NCI-H2171 (cell line): ENCODE measurements at places on chromosomes 2 and 18.

GRCh38 chr2:127219171-127220070, 678 bp downstream of the CYP27C1 start:
- DNase-seq, result peak; percentile 25

DNA sequence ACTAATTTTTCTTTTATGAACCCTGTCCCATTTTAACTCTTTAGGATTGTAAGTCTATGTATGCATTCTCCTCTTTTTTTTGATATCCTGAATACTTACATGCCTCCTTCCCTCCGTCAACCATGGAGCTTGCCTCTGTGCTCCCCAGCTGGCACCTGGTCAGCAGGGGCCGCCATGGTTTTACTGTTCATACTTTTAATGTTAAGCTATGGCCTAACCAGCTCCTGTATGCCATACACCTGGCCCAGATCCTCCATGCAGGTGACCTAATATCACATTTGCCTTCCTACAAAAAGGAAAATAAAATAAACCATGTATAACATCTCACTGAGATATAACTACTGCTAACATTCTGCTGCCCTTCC, 283.1 kb upstream of the TRIB2 start:
- no peak for DNase-seq

- no peak for DNase-seq
These were observed 37.9 kb downstream of the SS18 start for GRCh38 chr18:26052505-26052904.

GRCh38 chr18:31230495-31230894, 67.8 kb upstream of the DSC1 start:
- DNase-seq, result no peak

- no peak for DNase-seq
These were observed 140.5 kb downstream of the LRP2 start for GRCh38 chr2:169221745-169222369.

DNA sequence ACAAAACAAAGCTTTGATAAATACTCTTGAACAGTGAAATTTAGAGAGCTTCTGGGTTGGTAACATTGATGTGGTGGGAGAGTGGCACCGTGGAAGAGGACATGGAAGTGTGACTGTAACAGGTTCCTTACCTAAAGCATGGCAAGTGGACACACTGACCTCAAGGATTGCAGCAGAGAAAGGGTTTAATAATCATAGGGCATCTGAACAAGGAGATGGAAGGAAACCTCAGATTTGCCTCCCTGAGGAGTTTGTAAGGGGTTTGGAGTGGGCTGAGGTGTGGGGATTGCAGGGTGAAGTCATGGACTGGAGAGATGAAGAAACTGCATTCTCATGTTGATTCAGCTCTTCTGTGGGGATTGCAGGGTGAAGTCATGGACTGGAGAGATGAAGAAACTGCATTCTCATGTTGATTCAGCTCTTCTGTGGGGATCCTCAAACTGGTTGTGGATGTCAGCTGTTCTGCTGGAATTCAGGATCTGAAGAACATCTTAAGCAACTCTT, 83.8 kb upstream of the TLK1 start:
- no peak for DNase-seq

DNA sequence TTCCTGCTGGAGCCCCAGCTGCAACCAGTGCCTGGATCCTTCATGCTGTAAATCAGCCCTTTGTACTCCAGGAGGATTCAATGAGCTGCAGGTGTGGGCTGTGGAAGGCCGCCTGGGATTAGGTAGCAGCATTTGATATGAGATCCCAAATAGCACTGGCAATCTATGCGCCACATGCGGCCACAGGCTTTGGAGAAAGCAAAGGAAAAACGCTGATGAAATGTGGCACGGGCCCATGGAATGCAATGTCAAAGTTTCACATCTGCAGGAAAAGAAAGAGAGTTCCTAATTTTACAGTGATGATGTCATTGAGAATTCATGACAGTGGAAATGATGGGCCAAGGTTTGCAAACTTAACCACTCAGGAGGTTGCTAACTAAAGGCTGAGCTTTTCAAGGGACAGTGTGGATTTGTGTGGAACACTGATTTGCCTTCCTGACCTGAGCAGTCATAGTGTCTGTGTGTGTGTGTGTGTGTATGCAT, 216.4 kb upstream of the OSR1 start:
- no peak for DNase-seq

DNA sequence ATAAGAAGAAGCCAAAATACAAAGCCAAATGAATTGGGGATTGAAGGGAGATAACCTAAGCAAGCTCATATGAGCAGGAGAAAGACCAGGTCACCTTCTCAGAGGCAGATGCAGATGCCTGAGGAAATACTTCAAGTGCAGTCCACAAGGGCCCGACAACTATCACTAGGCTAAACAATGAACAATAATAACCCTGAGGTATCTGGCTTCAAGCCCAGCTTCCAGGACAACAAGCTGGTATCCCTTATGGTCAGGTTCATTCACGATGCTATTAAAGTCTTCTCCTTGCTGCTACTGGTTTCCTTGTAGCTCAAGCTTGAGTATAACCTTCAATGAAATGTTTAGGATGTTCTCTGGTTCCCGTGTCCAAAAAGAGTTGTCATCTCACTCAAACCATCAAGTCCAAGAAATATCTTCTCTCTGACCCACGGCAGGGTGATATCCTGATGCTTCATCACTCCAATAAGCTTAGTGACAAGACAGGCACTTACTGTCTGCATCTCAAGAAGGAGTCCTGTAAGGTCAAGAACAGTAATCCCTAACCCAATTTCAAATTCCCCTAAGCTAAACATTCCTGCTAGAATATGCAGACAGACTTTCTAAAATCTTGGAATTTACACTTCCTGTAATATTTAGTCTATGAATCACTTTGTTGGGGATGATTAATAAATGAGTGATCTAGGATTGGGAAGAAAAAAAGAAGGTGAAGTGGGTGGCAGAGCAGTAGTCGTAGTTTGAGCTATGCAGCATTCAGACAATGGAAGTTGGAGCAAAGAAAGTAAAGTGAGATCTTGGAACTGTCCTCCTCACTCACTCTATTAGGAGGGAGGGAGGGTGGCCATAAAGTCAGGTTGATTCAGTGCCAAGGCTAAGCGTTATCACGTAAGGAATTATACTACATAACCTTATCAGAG, 33.1 kb downstream of the CHN1 start:
- no peak for DNase-seq

GRCh38 chr2:141557329-141558095, 573.3 kb downstream of the LRP1B start:
- no peak for DNase-seq

DNA sequence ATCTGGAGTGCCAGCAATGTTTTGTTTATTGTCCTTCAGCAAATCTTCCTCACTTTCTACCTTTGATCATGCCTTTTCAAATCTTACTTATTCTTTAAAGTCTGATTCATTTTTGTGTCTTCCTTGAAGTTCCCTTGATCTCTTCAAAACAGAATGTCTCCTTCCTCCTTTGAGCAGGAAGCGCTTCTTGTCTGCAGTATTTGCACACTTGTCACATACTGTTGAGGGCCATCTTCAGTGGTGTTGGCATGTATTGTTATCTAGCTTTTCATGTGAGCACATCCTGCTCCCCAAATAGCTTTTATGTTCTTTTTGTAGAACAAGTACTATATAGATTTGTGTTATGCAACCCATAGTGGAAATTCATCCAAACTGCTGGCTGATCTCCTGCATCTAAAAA, 5.9 kb upstream of the CERS6 start:
- no peak for DNase-seq

GRCh38 chr2:181264441-181264840, 192.7 kb upstream of the ITGA4 start:
- DNase-seq, result no peak

DNA sequence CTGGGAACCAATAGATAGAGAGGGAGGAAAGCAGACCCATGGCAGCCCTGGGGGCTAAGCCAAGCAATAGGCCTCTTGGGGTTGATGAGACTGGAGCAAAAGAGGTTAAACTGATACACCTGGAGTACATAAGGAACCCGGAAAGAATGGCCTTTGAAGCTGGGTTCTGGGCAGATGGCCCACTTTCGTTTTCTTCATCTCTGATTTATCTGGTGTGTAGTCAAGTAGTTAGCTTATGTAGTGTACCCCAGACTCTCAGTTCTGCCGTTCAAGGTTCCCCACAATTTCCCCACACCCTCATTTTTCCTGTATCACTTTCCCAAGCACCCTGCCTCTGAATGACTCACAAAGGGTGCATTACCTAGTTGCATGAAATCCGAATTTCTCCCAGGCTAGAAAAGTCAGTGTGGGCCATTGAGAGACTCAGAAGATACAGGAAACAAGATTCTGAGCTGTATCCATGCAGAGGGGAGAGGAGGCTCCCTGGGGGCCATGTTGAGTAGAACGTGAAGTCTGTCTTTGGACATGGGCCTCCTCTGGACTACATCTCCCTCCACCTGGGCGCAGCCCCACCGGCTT, 235.0 kb downstream of the LOXHD1 start:
- DNase-seq, result no peak

GRCh38 chr18:3605954-3606443, 156.0 kb downstream of the TGIF1 start:
- DNase-seq, result no peak

DNA sequence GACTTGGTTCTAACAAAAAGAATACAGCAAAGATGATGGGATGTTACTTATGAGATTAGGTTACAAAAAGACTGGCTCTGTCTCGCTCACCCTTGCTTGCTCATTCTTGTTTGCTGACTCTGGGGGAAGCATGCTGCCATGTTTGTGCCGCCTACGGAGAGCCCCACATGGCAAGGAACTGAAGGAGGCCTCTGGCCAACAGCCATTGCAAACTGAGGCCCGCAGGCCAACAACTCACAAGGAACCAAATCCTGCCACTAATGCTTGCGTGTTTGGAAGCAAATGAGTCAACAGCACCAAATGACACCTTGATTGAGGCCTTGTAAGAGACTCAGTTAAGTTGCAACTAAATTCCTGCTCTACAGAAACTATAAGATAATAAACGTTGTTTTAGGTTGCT, 297.6 kb upstream of the STON1 start:
- no peak for DNase-seq
